ENCODE measurements at places on chromosomes 2 and 18. TPM values are rescaled to one million over a fixed set of nuclear protein-coding genes. Genes with fewer than 3 reads are reported as not detected.

CIB4 gene
- total RNA-seq, result not detected

CRYGA gene
- total RNA-seq, result not detected

ANKRD12 gene
- total RNA-seq, result 11.2 TPM

DSG1 gene
- not detected for total RNA-seq

SNRNP27 gene
- total RNA-seq, result 84.1 TPM

CMPK2 gene
- 9.8 TPM for total RNA-seq

CBLN2 gene
- total RNA-seq, result not detected

AQP12A gene
- total RNA-seq, result not detected

NDC80 gene
- 4.4 TPM for total RNA-seq

CFAP65 gene
- total RNA-seq, result not detected

MERTK gene
- total RNA-seq, result 2.7 TPM
